PC-9 (cell line): ENCODE measurements at places on chromosomes 2 and 18. TPM values are rescaled to one million over a fixed set of nuclear protein-coding genes. Genes with fewer than 3 reads are reported as not detected.

SERPINB8 gene
- 5.1 and 7.2 TPM in 2 replicates for total RNA-seq

GRCh38 chr2:236997069-236997715 is 88.5 kb upstream of the COPS8 start:
- H3K36me3 ChIP-seq: no peaks in the 10 kb centered on the region
- DNase-seq: peak; percentile 57
- no peak overlapping the region for H3K4me3 ChIP-seq

- no peak overlapping the region for H3K4me3 ChIP-seq
- DNase-seq: no peak
- no peaks in the 10 kb centered on the region for H3K4me1 ChIP-seq
- no peaks in the 10 kb centered on the region for H3K27me3 ChIP-seq
- H3K36me3 ChIP-seq: peaks cover 10% of the 10 kb centered on the region; the same call in 1 of the 2 replicates
Measured at GRCh38 chr2:19982268-19982667, 7.6 kb downstream of the WDR35 start.

GRCh38 chr2:14543284-14543683 is 89.2 kb upstream of the LRATD1 start:
- H3K4me1 ChIP-seq: no peaks in the 10 kb centered on the region
- DNase-seq: peak; percentile 41
- H3K36me3 ChIP-seq: no peaks in the 10 kb centered on the region
- H3K4me3 ChIP-seq: no peak overlapping the region

DNA sequence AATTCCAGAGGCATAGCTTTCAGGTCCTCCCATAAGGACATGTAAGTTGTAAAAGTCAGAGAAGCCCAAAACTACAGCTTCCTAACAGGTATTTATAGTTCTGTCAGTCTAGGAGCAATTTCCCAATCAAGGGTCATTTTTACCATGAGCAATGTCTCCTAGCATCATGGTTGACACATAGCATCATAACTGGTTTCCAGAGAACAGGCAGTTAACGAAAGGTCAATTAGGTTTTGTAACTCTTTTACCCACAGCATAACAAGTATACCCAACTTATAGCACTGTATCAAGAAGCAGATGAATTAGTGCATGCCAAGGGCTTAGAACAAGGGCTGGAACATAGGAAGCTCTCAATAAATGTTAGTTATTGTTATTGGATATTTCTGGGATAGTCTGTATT is 110.1 kb downstream of the MREG start:
- no peaks in the 10 kb centered on the region for H3K36me3 ChIP-seq
- peak overlapping the region; percentile 24; the same call in 1 of the 2 replicates for H3K27ac ChIP-seq
- no peak overlapping the region for H3K4me3 ChIP-seq

DNA sequence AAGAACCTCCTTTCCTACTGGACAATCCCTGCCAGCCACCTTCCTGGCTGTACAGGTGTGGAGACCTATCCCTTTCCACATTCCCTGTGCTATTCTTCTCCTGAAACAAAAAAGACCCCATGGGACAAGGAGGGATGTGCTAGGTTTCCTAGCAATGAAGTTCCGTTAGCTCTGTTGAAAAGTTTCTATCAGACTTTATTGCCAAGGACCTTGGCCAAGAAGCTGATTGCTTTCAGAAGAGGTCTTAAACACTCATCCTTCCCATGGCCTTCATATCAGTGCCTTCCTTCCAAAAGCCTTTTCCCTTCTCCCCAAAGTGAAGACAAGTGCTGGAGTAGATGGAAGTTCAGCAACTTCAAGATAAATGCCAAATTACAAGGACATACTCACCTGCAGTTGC is 194.8 kb downstream of the AGPS start:
- DNase-seq: no peak
- H3K4me3 ChIP-seq: no peak overlapping the region
- no peaks in the 10 kb centered on the region for H3K27me3 ChIP-seq
- H3K4me1 ChIP-seq: no peaks in the 10 kb centered on the region
